ENCODE measurements at places on chromosomes 3 and 15. TPM values are rescaled to one million over a fixed set of nuclear protein-coding genes. Genes with fewer than 3 reads are reported as not detected.

PPM1M gene
- polyA plus RNA-seq: 53.6 TPM

GOLGA8J gene
- not detected for polyA plus RNA-seq

OR5K4 gene
- polyA plus RNA-seq: not detected

PPP2R3A gene
- 1.6 TPM for polyA plus RNA-seq

ARL14 gene
- polyA plus RNA-seq: 0.24 TPM

C3orf85 gene
- not detected for polyA plus RNA-seq

C2CD4A gene
- 0.31 TPM for polyA plus RNA-seq

GOLGA8B gene
- polyA plus RNA-seq: 92.3 TPM

DNA sequence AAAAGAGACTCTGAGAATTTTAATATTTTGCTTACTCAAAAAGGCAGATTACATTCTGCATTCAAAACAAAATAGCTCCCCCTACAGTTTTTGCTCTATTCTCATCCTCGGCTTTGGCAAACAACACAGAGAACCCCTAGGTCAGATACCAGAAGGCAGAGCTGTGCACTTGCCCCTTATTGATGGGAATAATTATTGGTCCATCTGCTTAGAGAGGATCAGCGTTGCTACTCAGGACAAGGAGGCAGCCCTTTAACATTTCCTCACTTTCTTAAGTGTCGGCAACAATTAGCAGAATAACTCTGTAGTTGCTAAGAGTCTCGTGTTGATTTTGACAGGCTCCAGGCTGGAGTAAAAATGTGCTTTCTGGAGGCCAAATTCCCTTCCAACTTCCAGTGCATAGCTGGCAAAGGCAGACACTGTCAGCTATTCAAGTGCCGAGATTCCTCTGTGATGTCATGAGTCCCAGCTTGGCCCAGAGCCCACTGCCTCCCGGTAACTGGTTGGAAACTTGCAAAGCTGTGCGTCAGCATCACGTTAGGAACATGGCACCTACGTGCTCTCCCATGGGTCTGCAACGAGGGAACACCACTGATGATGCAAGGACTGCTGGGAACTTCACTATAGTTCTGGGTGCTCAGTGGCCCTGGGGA lies 482.7 kb upstream of the ADAMTS9 start:
- no peaks in the 10 kb centered on the region for H3K4me1 ChIP-seq
- no peaks in the 10 kb centered on the region for H3K36me3 ChIP-seq
- no peaks in the 10 kb centered on the region for H3K27me3 ChIP-seq
- peak overlapping the region; percentile 63 for H3K27ac ChIP-seq
- peak; percentile 93 for DNase-seq

DNA sequence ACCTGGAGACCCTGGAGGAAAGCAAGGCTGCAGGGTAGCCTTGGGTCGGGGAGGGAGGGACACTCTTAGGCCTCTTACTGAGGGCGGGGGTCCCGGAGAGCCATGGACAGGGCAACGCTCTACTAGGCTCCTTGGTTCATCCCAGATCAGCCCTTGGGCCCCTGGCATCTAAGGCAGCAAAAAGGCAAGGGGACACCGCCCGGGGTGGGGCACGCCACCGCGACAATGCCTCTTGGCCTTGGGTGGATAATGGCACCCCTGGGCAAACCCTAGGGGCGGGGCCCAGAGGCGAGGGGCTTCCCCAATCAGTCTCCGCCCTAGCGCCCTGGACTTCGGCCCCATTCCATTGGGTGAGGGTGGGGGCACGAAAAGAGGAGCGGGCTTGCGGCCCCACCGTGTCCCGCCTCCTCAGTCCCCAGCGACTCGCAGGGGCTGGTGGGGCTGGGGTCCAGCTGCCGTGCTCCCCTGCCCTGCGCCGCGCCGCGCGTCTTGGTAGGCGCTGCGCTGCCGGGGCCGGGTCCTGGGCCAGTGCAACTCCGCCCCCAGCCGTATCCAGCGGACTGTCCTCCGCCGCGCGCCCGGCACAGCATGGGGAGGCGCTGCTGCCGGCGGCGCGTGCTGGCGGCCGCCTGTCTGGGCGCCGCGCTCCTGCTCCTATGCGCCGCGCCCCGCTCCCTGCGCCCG lies at the start of gene CHST13:
Gene CHST13 (plus strand): TSS at position 411 of the 684 bp plus-strand sequence. CDS start 178 bp downstream, at position 589.
- peaks cover 5% of the 10 kb centered on the region for H3K4me1 ChIP-seq
- no peaks in the 10 kb centered on the region for H3K36me3 ChIP-seq
- no peak within 1 kb of the TSS for H3K27ac ChIP-seq

- no peaks in the 10 kb centered on the region for H3K36me3 ChIP-seq
- no peak for DNase-seq
- H3K27me3 ChIP-seq: peaks cover 33% of the 10 kb centered on the region
- no peak overlapping the region for H3K27ac ChIP-seq
- peak overlapping the region; percentile 47 for H3K4me3 ChIP-seq
- H3K4me1 ChIP-seq: no peaks in the 10 kb centered on the region
Observed at GRCh38 chr15:29968895-29969561, 113.7 kb upstream of the GOLGA8J start.
